Stomach (tissue), 19 donors: ENCODE measurements at places on chromosomes 16 and 17. TPM values are rescaled to one million over a fixed set of nuclear protein-coding genes. Genes with fewer than 3 reads are reported as not detected.

The MED9 gene
- total RNA-seq: 14.5 TPM

- DNase-seq: no peak
Observed at GRCh38 chr17:79179334-79179733, 104.7 kb downstream of the ENGASE start.

DNA sequence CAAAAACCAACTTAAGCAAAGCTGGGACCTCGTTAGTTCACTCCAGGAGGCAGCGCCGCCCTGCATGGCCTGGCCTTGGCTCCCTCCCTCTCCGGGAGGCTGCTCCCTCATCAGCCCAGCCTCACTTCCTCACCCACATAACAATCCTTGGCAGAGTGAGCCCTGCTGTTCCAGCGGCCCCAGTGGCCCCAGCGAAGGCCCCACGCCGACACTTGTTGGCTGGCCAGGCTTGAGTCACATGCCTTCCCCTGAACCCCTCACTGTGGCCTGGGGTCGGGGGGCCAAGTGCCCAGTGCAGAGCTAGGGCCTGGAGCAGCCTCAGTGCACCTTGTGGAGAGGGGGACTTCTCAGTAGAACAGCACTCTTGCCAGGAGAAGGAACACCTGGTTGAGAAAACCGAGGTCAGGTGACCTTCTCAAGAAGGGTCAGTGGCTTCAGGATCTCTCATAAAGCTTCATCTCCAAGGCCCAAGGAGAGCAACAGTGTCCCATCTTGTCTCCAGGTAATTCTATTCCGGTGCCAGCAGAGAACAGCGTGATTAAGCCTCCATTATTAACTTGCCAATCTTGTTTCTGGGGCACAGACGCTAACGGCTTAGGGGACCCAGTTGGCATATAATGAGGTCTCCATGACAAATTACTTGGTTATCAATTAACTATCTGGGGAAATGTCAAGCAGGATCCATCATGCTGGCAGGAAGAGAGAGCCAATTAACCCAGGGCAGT is 26.8 kb downstream of the ENDOV start:
- DNase-seq: no peak

DNA sequence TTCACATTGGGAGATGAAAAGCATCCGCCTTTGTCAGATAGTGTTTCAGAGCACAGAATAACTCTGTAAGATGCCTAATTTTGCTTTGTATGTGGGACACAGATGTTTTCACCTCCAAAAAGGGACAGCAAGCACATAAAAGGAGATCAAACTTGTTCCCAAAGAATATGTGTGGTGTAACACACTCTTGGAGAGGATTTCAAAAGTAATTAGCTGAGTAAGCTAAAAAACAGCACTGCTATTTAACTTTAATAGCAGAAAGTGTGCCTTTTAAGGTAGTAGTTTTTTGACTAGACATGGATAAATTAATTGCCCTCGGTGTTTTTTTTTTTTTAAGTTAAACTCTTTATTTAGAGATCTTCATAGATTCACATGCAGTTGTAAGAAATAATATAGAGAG is 65.2 kb downstream of the COX10 start:
- no peak for DNase-seq
